ENCODE measurements at places on chromosomes 7 and 10.

DNA sequence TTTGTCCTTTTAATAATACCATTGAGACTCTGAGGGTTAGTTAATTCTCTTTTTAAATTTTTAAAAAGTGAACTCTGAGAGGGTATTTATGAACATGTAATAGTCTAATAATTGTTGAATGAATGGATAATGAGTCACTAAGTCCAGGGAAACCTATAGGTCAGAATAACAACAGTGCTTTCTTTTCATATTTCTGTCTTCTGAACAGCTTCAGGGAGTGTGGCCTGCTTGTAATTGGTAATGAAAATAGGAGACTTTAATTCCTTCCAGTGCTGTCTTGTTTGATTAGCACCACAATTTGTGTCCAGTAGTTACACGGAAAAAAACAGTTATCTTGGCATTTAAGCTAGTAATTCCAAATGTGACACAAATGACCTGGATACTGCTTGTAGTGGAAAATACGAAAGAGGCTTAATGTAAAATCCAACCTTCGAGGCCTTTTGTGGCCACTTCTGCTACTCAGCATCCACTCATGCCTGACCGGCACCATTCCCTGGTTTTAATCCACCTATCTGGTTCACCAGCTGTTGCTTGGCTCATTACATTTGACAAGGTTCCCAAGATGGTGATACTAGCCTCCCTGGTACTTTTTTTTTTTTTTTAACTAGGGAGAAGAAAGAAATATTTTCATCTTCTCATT, 149.3 kb upstream of the IMMP2L start:
- no peak for DNase-seq

DNA sequence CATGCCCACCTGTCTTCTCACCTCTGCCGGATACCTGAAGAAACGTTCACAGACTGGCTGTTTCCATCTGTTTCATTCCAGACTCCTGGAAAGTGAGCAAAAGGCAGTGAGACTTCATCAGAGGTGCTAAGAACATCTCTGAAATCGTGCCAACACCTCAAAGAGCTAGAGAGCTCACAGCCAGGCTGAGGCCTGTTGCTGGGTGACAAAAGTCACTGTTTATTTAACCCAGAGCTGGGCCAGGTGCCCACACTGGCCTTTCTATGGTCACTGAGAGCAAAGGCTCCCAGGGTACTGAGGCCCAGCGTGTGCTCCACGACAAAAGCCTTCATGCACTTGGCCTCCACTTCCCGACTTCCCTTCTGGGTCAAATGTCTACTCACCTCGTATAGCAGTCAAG, 3.7 kb upstream of the NANOS1 start:
- DNase-seq: no peak

DNA sequence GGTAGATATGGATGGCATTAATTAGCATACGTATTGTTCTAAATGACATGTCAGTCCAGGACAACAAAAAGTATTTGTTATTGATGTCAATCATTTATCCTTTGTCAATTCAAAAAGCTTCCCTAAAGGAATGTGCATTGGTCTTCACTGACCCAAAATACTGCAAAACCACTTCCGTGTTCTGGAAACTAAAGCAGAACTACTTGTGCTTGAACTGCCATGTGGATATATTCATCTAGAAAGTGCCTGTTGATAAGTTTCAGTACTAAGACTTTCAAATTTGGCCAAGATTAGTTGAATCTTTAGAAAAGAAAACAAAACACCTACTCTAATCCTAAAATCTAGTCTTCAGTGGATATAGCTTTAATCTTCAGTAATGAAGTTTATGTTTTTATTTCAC, 242.1 kb upstream of the PPP1R3A start:
- no peak for DNase-seq

DNA sequence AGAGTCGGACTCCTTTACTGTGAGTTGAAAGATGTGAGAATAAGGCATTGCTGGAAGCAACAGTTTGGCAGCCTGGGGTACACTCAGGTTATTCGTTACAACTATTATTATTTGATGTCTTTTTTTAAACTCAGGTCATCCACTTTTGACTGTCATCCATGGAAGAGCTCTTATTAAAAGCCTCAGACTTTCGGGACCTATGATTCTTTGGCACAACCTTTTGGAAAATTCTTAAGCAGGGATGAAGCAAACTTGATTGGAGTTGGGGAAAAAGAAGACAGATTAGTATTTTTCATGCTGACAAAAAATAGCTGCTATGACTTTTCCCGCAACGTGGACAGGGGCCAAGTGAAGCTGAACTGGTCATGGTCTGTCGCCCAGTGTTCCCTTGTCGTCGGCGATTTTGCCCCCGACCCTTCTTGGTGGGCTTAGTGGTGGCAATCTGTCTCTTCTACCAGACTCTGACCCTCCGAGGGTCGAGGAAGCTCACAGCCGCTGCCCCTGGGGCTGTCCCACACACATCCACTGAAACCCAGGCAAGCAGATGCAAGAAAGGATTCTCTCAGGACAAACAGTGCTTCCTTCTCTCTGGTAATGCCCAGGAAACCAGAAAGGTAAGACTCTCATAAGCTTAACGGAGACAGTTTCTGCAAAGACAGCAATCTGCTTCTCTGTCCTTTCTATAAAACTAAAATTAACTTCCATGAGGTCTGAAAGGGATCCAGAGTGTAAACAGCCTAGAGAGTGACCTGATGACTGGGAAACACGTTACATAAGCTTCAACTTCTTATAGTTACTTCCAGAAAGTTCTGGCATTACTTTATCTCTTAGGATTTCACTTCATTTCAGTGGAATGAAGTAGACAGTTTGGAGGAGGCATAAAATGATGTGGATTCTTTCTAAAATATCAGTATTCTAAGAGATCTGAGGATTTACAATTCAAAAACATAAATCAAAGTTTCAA, 1.0 kb downstream of the CPED1 start:
- DNase-seq: no peak

- no peak for DNase-seq
Observed at GRCh38 chr7:56003749-56004148, 39.4 kb downstream of the NIPSNAP2 start.

- DNase-seq: no peak
Observed at GRCh38 chr7:36966636-36967035, 242.3 kb upstream of the AOAH start.

Data from activated CD4-positive, CD25-positive, alpha-beta regulatory T cell treated with anti-CD3 and anti-CD28 coated beads, Interleukin-2, amount 50 U/mL, for 72 hours (primary cell).